Body of pancreas (tissue), 4 donors: ENCODE measurements at places on chromosomes 4 and X. TPM values are rescaled to one million over a fixed set of nuclear protein-coding genes. Genes with fewer than 3 reads are reported as not detected.

Gene STARD8
- total RNA-seq: 6.0 TPM

- no peak for DNase-seq
Measured at GRCh38 chrX:139831675-139832456, 101.0 kb downstream of the ATP11C start.

GRCh38 chrX:148755111-148755510, 254.7 kb downstream of the AFF2 start:
- DNase-seq: no peak

DNA sequence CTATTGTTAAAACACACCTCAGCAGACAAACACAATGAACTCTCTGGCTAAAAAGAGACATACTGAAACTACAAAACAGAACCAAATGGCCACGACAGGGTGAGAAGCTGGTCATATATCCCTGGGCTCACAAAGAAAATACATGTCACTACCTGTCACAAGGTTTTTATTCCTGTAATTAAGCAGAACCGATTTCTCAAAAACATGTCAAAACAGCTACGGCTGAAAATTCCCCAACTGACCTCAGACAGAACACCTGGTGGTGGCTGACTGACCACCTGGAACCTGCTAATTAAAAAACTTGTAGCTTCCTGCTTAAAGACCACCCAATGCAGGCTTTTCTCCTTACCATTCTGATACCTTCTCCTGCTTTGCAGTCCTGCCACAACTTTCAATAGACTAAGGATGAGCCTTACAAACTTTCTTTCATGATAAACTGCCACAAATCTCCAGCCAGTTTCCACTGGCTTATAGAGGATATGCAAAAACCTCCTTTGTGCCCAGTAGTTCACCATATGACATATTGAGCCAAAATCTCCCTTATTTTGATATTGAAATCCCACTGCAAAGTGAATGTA, 571.9 kb downstream of the SPOCK3 start:
- no peak for DNase-seq

Gene GYPE
- total RNA-seq: not detected

DNA sequence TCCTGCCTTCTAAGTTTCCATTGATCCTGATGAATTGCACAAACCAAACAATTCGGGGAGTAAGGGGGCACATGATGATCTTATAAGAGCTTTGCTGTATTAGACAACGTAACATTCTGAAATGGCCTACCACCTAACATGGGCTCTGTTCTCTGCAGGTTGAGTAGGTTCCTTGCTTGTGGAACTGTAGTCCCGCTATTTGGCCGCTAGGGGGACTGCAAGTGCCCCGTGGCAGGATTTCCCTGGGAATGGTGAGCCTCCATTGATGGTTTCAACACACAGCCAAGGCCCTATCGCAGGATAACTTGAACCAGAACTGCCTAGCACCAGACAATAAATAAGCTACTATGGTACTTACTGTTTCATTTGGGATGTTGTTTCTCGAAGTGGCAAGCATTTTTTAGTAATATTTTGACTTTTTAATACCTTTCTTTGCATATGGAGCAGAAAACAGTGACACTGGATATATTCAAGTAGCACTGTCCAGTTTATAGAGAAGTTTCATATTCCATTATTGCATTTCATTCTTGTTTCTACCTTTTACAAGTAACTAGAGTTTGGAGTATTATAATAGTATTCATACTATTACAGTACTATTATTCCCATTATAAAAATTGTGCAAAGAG, 11.9 kb downstream of the AR start:
- peak; percentile 12 for DNase-seq

DNA sequence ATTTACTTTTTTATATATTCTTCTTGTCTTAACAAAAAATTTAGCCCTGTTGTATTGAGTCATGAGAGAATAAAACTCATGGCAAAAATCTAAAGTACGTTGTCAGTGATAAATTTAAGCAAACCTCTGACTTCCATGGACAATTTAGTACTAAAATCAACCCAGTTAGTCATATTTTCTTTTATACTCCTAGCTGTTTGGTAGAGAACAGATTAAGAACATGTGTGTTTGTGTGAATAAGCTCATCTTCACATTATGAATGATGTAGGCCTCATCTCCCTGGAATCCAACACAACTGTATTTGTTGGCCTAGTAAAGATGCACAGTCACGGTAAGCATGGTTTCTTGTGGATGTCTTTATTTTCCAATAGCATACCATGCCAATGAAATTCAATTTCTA, 40.8 kb upstream of the FAM47B start:
- no peak for DNase-seq

DNA sequence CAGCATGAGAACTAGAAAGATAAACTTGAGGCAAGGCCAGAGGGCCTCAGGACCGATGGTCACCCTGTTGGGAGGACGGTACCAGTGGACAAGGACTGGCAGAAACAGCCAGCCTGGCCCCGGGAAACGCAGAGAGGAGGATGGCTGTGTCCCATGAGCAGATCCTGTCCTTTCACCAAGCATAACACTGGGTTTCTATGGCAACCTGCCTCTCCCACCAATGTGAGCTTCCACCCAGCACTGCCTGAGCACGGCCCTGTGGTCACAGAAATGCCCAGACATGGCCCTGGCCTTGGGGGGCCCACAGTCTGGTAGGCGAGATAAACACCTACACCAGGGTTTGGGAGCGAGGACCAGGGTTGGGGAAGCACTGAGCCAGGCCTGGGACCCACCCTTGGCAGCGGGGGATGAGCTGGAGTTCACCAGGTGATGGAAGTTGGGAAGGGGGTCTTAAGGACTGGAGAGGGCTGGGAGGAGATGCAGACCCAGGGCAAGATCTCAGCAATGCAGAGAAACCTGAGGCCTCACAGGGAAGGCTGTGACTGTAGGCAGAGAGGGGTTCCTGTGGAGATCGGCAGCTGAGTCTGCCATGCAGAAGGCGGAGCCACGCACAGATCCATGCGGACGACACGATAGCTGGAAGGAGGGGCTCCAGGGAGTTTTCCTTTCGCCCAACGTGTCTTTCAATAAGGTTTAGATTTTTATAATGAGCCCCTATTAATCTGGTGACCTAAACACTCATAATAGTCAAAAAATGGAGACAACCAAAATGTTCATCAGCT, 32.7 kb upstream of the CRMP1 start:
- DNase-seq: no peak

- DNase-seq: no peak
Measured at GRCh38 chrX:136691028-136691809, 43.3 kb downstream of the CD40LG start.

DNA sequence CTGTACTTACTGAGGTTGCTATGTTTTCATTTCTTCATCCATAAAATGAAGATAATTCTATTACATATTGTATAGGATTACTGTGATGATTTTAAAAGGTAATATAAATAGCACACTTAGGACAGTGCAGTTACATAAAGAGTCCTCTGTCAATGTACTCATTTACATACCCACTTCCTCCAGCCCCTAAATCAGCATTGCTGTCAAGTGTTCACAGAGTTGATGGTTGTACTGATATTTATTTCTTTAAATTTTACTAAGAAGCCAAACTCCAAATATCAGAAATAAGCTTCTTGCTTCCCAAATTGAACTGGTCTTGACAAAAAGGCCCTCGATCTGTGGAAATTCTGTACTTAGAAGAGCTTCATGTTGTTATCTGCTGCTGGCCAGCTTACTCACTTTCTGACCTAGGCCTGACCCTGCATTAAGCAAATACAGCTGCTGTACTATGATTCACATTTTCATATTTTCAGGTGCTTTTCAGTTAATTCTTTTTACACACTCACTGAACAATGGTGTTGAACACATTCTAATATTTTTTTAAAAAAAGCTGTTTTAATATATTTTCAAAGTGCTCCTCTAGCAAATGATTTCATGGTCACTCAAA, 259.6 kb downstream of the UNC5C start:
- DNase-seq: peak; percentile 6

Gene NEK1
- 6.3 TPM for total RNA-seq

GRCh38 chr4:24260133-24260715, 324.1 kb downstream of the DHX15 start:
- DNase-seq: no peak

Gene UGT2B10
- not detected for total RNA-seq

DNA sequence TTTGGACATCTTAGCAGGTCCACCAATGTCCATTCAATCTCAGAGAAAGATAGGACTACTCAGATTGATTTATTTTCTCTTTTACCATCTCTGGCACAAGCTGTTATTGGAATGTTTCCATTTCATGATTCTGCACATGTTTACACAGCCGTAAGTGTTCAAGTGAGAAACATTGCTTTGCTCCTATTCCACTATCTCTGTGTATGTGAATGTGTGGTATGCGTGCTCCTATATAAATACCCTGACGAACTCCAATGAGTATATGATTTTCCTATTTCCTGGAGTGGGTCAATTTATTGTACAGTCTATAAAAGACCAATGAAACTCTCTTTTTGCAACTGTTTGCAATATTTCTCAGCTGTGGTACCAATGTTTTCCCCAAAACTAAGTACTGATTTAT, 221.0 kb upstream of the GALNT7 start:
- DNase-seq: no peak

DNA sequence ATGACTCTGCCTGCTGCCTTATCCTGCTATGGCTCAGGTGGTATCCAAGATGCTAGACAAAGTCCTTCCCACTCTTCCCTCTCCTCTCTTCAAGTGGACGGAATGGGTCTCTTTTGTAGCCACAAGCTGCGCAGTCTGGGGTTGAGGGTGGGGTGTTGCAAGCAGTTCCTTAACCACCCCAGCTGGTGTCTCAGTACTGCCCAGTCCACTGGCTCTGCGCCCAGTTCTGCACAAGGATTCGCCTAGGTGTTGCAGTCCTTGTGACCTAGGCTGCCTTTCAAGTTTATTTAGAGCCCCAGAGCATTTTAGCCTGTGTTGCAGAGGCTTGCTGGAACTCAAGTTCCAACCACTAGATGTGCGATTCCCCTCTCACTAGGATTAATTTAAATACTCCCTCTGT, 120.7 kb downstream of the NEXMIF start:
- DNase-seq: no peak

- no peak for DNase-seq
Measured at GRCh38 chrX:53332204-53332603, 50.8 kb upstream of the IQSEC2 start.

DNA sequence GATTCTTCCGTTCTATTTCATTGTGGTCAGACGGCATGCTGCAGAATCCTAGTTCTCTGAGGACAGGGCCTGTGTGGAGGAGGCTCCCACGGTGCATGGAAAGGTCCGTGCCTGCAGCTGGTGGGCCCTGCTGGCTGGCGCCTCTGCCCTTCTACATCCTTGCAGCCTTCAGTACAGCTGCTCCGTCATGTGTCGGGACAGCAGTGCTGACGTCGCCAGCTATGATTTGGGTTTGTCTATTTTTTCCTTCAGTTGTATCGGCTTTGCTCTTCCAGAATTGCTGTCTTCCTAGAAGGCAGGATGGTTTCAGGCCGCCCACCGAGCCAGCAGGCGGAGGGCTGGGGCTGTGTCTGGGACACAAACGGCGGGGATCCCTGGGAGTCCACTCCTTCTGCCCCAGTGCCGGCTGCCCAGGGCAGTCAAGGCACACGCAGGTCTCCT, 32.1 kb upstream of the CPLX1 start:
- no peak for DNase-seq

DNA sequence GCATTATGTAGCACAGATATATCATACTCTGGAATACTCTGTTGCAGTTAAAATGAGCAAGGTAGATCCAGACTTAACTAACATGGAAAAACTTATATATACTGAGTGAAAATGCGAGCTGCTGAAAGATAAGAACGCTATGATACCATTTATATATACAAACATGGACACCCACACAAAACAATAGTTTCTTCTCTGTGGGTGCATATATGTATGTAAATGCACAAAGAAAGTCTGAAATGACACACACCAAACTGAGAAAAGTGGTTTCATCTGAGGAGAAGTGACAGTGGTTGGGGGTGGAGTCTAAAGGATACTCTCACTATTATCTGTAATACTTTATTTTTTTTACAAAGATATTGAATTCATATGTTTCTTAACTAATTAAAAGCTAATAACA, 12.2 kb upstream of the FGF2 start:
- DNase-seq: no peak

GRCh38 chr4:1783970-1784369, 9.1 kb upstream of the FGFR3 start:
- DNase-seq: no peak

DNA sequence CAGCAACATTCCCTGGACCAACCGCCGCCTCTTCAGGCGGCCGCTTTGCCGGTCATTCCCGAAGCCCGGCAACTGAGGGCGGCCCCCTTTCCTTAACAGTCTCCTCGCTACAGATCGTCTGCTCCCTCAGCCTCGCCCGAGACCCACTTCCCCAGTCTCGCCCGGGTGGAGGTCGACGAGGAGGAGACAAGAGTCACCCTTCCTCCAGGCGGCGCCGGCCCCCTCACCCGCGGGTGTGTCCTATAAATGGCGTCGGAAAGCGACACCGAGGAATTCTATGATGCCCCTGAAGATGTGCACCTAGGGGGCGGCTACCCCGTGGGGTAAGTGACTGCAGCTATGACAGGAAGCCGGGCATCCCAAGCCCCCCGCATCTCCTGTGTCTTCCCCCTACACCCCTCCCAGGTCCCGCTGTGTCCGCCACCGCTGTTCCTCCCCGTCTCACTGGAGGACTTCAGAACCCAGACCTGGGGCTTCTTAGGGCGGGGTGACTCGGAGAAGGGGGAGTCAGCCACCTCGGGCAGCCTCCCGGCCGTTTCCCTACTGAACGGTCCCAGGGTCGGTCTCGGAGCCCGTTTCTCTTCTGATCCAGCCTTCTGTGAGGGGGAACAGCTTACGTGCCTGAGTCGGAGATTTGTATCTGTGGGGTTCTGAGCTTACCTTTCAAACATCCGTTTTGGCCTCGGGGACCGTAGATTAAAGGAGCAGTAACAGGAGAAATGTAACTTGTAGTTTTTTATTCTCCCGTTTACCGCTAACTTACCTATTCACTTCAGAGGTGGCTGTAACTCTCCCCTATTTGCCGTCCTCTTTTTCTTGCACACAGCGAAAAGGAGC, 570 bp downstream of the WDR44 start:
- peak; percentile 23 for DNase-seq

DNA sequence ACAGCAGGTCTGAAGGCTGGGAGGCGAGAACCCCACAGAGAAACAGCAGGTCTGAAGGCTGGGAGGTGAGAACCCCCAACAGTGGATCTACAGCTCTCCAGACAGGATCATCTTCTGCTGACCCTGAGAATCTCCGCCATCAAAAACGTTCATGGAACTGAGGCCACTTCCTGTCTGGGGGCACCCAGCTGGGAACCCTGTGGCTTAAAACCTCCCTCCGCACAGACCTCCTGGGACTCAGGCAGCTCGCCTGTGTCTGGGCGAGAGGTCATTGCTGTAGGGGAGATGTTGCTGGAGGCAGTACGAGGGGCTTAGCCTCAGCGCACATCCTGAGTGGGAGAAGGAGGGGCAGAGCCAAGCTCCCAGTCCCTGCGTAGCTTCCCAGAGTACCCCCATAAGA, 15.1 kb upstream of the CLDN24 start:
- DNase-seq: no peak
